ENCODE measurements at places on chromosomes 4 and X.

DNA sequence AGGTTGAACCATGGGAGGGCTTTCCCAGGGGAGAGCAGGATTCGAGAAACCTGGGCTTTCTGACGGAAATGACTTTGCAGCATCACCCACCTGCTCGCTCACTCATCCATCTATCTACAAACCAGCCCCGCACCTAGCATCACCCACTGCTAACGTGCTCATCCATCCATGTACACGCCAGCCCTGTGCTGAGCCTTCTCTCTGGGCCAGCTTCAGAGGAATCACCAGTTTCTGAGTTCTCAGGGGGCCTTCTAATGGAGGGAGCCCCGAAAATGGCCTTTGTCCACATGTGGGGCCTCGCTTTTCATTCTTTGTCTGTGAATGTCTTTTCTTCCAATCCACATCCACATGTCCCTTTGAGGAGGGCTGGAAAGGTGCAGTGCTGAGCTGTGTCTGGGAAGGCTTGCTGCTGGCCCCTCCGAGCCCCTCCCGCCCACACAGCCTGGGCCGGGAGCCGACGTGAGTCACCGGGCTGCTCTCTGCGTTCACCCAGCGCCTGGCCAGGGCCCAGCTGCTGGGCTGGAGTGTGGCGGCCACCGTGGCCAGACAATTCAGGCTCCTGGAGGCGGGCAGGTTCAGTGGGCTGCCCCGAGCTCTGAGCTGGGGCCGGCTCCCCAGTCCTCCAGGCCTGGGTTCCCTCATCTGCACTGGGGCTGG is 14.7 kb downstream of the SORCS2 start:
- no peak for DNase-seq

GRCh38 chr4:128502818-128503527 is 215.4 kb upstream of the PGRMC2 start:
- DNase-seq, result no peak

DNA sequence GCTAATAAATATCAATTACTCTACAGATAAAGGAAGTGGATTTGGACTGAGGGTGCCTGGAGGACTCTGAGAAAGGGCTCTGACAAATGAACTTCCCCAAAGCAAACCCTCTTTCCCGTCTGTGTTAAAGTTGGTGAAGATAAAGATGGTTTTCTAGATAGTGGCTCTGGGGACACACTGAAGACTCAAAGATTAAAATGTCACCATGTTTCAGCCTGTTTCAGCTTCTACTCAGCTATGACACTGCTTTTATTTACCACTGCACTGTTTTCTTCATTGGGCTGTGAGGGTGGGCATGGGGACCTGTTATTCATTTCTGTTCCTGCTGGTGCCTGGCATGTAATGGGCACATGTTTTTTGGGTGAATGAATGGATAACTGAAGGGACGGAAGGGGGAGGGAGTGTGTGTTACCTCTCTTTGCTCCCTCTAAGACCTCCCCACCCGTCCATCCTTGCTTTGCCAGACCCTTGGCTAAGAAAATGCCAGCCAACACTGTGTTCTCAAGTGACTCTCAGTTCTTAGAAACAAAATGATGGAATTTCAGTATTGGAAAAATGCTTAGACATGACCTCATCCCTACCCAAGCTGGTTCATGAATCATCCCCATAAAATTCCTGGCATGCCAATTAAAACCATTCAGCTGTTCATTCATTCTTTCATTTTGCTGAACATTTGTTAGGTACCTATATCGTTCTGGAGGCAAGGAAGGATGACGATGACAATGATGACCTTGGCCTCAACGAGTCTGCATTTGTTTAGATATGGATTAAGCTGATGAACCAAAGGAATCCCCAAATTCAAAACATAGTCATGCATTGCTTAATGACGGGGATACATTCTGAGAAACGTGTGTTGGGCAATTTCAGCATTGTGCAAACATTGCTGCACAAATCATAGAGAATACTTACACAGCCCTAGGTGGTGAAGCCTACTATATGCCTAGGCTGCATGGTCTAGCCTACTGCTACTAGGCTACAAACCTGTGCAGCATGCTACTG is 13.4 kb upstream of the STK32B start:
- no peak for DNase-seq

DNA sequence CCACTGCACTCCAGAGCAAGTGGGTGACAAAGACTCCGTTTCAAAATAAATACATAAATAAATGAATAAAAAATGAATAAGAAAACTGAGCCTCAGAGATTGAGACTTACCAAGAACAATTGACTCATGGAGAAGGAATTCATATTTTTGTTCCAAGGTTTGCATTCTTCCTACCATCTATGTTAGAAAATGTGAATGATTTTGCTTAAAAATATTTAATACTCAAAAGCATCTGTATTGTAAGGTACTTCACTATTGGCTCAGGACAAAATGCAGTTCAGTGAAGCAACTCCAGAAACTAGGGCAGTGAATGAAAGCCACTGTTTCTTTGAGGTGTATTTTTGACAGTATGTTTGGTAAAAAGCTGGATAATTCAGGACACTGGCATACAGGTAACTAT is 54.1 kb downstream of the XAGE2 start:
- no peak for DNase-seq

DNA sequence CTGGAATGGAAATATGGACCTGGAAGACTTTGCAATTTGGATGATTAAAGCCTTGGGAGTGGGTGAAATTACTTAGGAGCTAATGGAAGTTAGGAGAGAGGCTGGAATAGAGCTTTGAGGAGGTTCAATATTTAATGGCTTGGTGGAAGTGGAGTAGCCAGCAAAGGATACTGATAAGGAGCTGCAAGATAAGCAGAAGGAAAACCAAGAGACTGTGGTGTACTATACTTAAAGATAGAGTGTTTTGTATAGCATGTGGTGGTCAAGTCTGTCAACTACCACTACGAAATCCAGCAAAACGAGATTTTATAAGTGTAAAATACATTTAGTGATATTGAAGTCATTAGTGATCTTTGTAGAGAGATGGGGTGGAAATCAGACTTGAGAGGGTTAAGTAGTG is 54.0 kb upstream of the TMLHE start:
- no peak for DNase-seq

GRCh38 chr4:103002551-103002950 is 17.0 kb downstream of the SLC9B1 start:
- DNase-seq, result no peak

- DNase-seq, result no peak
Measured at GRCh38 chr4:154960476-154960875, 179.4 kb downstream of the RBM46 start.

GRCh38 chr4:107845681-107846080 is 20.9 kb downstream of the SGMS2 start:
- DNase-seq, result no peak

DNA sequence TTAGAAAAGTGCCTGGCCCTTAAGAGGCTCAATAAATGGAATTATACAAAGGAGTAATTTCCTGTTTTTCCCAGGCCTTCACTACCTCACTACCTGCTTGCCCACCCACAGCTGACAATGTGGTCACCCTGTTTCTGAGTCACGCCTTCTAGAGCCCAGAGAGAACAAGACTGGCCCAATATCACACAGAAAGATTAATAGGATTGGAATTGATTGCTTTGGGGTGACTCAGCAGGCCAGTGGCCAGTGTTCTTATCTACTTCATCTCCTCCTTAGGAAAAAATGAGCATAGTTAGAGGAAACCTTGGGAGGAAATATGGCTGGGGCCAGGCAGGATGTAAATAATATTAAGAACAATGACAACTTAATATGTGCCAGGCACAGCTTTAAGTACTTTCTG is 4.5 kb upstream of the FGF16 start:
- no peak for DNase-seq

- no peak for DNase-seq
Measured at GRCh38 chr4:68162196-68162595, 32.5 kb upstream of the TMPRSS11F start.

GRCh38 chrX:10608099-10608498 is 12.3 kb downstream of the MID1 start:
- no peak for DNase-seq

DNA sequence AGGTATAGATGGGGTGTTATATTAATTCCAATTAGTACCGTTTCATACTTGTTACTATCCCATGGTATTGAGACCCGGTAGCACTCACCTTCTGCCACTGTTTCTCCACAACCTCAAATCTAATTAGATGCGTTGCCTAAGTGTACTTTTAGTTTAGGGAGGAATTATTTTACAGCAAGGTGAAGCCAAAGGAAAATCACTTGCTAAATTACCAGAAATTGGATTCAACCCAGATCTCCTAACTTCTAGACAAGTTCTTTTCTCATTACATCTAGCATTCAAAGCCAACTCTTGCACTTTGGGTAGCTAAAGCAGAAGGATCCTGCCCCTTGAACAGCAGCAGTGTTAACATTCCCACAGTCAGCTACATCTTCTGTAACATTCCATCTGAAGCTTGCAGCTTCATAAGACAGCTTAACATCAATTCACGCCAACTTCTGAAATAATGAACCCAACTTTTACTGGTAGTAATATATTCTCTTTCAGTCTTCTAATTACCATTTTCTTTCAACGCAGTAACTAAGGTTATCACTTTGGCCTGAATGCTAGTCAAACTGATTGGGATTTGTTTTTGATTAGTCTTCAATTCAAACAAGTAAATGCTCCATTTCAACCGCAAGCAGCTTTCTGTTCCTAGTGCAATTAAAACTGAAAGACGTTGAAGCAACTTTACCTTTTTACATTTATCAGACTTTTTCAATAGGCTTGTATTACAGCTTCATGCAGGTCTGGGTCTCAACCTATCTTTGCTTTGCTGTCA is 934 bp upstream of the SEC31A start:
- no peak for DNase-seq

DNA sequence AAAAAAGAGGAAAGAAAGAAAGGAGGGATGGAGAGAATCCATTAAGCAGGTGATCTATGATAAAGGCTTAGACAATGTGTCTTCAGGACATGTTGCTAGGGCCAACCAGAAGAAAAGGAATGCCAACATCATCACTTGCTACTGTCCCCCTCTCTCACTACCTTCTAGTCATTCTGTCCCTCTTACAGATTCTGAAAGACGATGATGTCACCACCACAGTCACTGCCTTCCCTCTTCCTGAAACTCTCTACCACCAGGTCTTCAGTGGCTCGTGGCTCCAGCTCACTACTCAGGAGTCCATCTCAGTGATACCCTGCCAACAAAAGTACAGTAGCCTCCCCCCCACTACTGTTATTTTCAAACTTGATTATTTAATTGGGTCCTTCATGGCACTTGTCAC is 64.0 kb downstream of the KCNIP4 start:
- no peak for DNase-seq

GRCh38 chrX:9775930-9776329 is 10.3 kb upstream of the GPR143 start:
- DNase-seq, result no peak

Data from T-helper 2 cell (primary cell).